ENCODE measurements at places on chromosomes 7 and 10.

DNA sequence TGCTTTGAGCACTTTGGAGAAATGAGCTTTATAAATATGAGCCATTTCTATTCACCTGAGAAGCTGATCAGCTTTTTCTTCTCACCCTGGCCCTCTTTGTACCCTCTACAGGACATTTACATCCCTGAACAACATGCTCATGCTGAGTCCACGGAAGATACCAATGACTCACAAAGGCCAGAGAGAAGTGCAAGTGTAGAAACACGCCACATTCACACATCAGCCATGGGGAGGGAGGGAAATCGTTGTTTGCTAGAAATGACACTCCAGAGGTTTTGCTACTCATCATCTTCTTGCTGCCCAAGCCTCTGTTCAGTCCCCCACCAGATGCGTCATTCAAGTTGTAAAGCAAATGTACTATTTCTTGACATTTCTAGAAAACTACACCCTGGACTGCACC lies 2.8 kb upstream of the UCN3 start:
- DNase-seq = no peak

DNA sequence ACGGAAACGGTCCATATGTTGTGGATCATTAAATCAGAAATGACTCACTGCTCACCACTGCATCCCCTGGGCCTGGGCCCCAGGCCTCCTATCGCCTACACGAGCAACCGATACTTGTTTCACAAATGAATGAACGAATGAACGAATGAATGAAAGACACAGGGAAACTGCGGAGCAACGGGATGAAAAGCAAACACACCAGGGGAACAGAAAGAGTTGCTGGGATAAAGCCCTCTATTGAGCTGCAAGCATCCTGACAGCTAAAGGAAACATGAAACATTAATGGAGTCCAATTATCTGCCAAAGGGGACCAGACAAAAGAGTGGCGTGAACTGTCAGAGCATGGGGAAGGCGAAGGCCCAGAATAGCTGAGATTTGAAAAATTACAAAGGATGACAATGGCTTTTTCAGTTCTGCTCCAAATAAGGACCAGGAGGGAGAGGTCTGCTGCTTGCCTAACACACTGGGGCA lies 92.1 kb downstream of the GRB10 start:
- no peak for DNase-seq

DNA sequence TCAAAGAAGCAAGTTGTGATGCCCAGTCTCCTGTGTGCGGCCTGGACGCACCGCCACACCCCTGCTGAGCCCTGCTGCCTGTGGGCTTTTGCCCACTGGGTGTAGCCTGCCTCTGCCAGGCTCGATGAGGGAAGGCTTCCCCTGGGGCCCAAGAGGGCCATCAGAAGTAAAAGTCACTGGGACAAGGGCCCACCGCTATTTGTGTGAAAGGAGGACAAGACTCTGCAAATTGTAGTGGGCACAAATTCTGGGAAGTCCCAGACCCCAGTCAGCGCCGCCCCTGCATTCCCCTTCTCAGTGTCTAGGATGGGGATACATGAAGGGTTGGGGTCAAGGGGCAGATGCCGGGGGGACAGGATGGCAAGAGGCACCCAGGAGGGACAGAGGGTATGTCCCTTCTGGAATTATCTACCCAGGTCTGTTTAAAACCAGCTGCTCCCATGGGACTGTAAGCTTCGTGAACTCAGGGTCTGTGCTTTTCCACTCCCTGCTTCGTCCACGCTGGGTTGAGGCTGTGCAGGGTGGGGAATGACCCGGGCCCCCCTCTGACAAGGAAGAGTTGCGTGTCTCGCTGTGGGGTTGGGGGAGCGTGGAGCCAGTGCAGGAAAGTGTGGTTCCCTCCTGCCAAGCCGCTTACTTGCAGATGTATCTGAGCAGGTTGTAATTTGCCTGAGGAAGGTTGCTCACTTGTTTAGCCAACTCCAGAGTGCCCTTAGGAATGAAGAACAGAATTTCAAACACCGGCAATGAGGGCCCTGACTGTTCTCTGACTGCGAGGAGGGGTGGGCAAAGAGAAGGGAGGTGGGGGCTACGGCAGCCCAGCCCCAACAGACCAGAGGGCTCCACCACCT lies 147.2 kb downstream of the MAPK8 start:
- DNase-seq = no peak

- no peak for DNase-seq
Measured at GRCh38 chr10:62185919-62186692, 82.5 kb downstream of the RTKN2 start.

All from activated T-cell treated with anti-CD3 and anti-CD28 coated beads for 24 hours (primary cell).